ENCODE measurements at places on chromosomes 2 and 18. TPM values are rescaled to one million over a fixed set of nuclear protein-coding genes. Genes with fewer than 3 reads are reported as not detected.

Gene ID2
- total RNA-seq, result 240 TPM

Gene GGCX
- 23.9 TPM for total RNA-seq

Gene OTX1
- total RNA-seq, result not detected

Gene CHST9
- total RNA-seq, result not detected

Data from T-helper 1 cell treated with Interleukin-12 subunit alpha and Interleukin-12 subunit beta and Interleukin-4 antibody, amounts not matched to agents 30 ng/mL and 1 ng/mL, for 36 hours (primary cell).